ENCODE measurements at places on chromosomes 5 and 9.

- DNase-seq = no peak
Measured at GRCh38 chr5:95554331-95554646, 488 bp downstream of the SKIC3 start.

DNA sequence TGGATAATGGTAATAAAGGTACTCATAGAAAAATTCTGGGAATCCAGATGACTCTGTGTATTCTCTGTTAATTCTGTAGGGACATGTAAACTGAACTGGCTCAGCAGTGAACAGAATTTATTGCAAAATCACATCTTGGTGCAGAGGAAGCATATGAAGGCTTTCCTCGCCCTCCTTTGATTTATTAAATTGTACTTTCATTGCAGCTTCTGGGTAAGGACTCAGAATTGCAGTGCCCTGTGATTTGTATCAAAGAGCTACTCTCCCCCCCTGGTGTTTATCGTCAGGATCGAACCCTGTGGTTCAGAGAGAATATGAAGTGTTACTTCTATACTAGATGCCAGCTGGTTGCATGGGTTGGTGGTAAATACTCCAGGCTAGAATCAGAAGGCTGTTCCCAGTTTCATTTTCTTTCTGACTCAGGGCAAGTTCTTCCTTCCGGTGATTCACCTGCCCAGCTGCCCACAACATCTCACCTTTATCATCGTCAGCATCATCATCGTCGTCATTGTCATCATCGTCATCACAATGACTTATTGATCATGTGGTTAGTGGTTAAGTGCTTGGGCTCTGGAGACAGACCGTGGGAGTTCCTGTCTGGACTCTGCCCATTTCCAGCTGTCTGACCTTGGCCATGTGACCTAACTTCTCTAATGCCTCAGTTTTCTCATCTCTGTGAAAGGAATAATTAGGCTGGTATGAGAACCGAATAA, 238.8 kb downstream of the ARHGAP26 start:
- peak; percentile 85 for DNase-seq

DNA sequence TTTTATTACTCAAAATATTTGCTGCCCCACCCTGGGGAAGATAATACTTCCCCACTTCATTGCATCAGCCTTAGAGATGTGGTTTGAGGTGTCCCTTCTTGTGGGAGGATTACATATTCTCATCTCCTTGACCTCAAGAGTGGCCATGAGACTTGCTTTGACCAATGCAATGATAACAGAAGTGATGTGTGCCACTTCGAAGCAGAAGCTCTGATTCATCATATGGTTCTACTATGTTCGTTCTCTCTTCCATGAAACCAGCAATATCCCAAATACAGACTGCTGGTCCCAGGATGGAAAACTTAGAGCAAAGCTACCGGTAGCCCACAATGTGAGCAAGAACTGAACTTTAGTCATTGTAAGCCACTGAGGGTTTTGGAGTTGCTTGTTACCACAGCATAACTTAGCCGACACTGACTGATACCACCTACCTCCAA, 92.0 kb downstream of the THBS4 start:
- DNase-seq = peak; percentile 97

DNA sequence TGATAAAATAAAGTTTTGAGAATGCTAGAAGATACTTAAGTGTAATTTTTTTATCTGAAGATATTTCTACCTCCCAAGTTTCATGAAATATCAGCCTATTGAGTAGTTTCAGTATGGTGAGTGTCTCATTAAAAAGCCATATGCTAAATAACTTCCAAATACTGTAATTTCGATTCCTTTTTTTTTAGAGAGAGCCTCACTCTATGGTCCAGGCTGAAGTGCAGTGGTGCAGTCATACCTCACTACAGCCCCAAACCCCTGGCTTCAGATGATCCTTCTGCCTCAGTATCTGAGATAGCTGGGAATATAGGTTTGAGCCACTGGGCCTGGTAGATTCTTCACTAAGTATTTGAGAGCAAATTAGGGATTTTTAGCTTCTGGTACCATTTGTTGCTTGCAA, 24.5 kb downstream of the CDC42SE2 start:
- DNase-seq = no peak

GRCh38 chr5:173315495-173316338, 12.5 kb downstream of the STC2 start:
- no peak for DNase-seq

- no peak for DNase-seq
Measured at GRCh38 chr9:123337971-123338370, 18.0 kb upstream of the CRB2 start.

- no peak for DNase-seq
Measured at GRCh38 chr9:706073-706472, 135.4 kb upstream of the DMRT1 start.

- no peak for DNase-seq
Measured at GRCh38 chr9:95366731-95367325, 49.3 kb upstream of the FANCC start.

DNA sequence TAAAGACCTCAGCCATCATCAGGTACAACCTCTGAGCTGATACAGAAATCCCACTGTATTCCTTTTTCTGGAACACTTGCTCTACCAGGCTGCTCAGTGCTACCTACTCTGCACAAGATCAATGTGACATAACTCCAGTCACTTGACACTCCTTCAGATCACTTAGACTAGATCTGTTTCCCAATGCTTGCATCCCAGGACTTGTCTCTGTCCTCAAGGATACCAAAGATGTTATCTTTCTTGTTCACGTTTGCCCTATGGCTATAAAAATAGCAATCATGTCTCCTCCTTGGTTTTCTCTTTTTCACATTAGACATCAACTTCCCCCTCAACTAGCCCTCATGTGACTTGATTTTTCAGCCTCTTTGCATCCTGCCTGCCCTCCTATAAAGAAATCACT, 188.1 kb upstream of the PTGER4 start:
- DNase-seq = peak; percentile 52

GRCh38 chr5:157387683-157388093, 72.3 kb upstream of the NIPAL4 start:
- DNase-seq = no peak

GRCh38 chr5:6633469-6634245, 417 bp downstream of the SRD5A1 start:
- no peak for DNase-seq

GRCh38 chr9:101165131-101165530, 136.6 kb downstream of the PLPPR1 start:
- DNase-seq = no peak

DNA sequence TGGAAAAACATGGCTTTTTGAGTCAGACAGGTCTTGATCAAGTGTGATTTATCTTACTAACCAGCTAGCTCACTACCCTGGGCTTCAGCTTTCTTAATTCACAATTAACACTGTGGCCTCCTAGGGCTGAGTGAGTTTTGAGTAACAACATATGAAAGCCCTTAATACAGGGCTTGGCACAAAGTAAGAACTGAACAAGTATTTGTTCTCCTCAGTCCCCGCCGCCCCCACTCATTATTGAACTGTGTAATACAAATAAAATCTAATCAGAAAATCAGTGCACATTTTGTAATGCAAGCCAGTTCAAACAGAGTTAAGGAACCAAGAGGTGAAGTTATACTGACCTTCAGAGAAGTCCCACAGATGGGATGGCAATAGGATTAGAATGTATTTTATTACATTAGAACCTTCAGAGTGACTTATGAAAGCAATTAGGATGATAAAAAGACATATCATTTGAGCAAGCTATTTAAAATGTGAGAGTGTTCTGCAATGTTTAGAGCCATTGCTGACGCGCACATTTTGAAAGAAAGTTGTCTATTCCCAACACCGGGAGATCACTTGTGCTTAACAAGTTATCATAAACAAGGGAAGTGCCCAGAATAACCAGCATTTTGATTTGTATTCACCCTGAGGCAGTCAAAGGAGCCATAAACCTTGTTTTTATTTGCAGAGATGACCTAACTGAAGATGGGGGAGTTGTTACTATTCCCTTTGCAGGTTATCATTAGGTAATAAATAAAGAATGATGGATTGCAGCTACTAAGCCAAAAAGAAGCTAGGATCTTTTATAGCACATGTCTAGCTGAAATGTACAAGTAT, 19.4 kb downstream of the ADAMTS16 start:
- DNase-seq = no peak

DNA sequence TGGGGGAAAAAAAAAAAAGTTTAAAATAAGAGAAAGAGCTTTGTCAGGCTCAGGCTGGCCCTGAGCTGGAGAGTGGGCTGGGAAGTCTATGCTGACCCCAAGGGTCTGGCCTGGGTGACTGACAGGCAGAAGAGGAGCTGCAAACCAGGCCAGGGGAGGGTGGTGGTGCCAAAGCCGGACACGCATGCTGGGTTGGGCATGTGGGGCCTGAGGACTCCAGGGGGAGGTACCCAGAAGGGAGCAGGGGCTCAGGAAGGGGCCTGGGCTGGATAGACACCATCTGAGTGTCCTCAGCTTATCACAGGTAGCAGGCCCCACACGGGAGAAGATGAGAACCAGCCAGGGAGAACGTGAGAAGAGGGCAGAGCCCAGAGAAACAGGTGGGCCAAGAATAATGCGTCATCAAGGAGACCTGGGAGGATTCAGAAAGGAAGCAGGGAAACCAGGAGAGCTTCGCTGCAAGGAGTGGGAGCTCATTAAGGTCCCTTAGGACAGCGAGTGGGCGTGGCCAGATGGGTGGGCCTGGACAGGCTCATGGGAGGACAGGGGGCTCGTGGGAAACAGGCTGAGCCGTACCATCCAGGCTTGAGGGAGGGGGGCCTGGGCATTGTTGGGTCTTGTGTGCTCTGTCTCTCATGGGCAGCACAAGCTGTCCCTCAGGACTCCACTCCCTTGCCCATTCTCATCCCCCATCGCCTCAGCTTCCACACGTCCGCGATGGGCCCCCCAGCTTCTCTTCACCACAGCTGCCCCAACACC, 16.0 kb downstream of the TMOD1 start:
- DNase-seq = no peak

GRCh38 chr9:17532461-17532860, 46.4 kb upstream of the SH3GL2 start:
- DNase-seq = no peak

GRCh38 chr5:16854351-16854750, 81.7 kb downstream of the MYO10 start:
- DNase-seq = no peak

GRCh38 chr5:68215898-68216244, 315 bp downstream of the PIK3R1 start:
- DNase-seq = no peak

DNA sequence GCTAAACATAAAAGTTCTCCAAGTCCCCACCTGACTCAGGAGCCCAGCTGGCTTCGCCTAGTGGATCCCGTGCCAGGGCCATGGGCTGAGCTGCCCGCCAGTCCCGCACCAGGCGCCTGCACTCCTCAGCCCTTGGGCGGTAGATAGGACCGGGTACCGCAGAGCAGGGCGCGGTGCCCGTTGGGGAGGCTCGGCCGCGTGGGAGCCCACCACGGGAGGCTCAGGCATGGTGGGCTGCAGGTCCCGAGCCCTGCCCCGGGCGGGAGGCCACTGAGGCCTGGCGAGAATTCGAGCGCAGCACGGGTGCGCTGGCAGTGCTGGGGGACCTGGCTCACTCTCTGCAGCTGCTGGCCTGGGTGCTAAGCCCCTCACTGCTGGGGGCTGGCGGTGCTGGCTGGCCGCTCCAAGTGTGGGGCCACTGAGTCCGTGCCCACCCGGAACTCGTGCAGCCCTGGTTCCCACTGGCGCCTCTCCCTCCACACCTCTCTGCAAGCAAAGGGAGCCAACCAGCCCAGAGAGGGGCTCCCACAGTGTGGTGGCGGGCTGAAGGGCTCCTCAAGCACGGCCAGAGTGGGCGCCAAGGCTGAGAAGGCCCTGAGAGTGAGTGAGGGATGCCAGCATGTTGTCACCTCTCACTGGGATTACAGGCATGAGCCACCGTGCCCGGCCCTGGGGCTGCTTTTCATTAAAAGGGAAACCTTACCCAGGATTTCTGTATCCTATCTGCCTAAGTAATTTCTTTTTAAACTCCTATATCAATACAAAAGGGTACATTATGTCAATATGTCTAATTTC, 9.7 kb upstream of the SPZ1 start:
- no peak for DNase-seq

GRCh38 chr5:94700592-94700991, 82.1 kb downstream of the SLF1 start:
- no peak for DNase-seq

GRCh38 chr9:13369431-13369830, 89.9 kb upstream of the MPDZ start:
- no peak for DNase-seq

DNA sequence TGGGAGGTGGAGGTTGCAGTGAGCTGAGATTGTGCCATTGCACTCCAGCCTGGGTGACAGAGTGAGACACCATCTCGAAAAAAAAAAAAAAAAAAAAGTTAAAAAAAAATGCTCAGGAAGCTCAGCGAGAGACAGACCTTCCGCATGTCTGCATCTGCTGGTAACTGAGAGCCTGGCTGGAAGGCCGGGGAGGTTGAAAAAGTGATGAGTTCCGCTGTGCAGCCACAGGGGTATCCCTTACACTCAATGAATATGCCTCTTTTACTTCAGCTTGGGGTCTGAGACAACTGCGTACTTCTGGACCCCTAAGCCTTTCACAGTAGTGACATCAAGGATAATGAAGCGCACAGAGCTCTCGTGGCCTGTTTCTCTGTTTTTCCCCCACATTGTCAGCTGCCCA, 179.9 kb upstream of the KLF4 start:
- DNase-seq = no peak

DNA sequence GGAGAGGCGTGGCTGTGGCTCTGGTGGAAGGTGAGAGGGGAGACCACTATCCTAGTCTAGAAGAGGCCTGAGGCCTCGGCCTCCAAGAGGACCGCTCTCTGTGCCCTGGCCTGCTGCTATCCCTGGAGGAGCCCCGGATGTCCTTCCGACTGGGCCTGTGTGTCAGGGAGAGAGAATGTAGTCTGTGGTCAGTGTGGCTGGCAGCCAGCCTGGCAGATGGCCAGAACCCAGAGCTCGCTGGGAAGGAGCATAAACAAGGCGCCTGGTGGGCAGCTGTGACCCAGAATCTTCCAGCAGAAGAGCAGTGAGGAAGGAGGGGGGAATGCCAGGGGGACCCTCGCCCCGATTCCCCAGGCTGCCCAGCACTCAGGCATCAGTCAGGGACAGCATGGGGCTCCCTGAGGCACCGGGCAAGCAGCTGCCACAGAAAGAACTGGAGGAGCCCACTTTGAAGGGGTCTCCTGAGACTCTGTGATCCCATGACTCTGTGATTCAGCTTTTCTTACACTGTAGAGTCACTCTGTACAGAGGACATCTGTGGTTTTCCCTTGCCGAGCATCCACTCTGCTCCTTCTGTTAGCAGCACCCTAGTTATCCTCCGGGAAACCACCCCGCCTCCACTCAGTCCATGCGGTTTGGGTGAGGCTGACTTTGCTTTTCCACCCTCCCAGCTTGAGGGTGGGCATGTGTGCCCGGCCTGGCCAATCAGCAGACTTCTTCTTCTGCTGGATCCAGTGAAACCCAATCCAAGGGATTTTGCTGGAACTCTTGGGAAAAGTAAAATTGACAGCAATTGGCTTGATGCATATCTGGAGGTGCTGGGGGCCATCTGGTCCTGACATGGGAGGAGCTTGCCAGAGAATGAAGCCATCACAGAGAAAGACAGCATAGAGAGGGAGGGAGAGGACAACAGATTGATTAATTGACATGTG, 46.2 kb upstream of the PWWP2A start:
- peak; percentile 85 for DNase-seq

DNA sequence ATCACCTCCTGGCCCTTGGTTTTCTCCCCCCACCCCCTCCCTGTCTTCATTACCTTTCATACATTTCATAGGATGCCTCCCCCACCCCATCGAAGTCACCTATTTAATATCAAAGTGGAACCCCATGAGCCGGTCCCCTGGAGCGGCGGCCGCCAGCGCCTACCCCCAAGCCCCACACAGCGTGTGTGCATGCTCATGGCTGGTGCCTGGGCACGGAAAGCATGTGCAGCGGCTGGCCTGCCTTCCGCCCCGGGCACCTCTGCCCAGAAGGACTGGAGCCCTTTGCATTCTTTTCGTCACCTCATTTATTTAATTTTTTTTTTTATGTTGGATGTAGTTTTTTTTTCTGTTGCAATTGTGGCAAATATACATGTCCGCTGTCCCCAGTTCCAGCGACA, 116.2 kb downstream of the WNK2 start:
- no peak for DNase-seq
